ENCODE measurements at places on chromosomes 13 and 19.

- no peak for DNase-seq
These were observed 307.0 kb downstream of the ZNF536 start for GRCh38 chr19:30679153-30679702.

GRCh38 chr13:34944751-34945150, 2.7 kb downstream of the NBEA start:
- DNase-seq: no peak

DNA sequence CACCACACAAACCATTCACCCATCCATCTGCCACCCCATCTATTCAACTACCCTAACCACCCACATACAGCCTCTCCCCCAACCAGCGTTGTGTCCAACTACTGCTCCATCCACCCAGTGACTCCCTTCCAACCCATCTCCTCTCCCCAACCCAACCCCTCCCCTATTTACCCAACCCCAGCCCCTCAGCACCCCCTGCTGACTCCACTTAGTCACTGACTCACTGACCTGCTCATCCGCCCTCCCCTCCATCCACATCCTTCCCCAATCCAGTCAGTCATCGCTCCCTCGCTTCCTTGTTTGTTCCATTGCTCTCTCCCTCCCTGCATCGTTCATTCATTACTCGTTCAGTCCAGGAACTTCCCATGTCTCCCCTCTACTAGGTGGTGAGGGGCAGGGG, 39.2 kb downstream of the KCNC3 start:
- DNase-seq: no peak

- peak; percentile 31 for DNase-seq
These were observed 940.4 kb upstream of the SLC10A2 start for GRCh38 chr13:104006625-104007075.

- DNase-seq: no peak
These were observed 6.0 kb downstream of the GPATCH1 start for GRCh38 chr19:33086955-33087354.

Measured in foreskin fibroblast (primary cell).